ENCODE measurements at places on chromosomes 12 and 14.

- no peak for DNase-seq
Observed at GRCh38 chr12:19199332-19199731, 69.8 kb downstream of the PLEKHA5 start.

DNA sequence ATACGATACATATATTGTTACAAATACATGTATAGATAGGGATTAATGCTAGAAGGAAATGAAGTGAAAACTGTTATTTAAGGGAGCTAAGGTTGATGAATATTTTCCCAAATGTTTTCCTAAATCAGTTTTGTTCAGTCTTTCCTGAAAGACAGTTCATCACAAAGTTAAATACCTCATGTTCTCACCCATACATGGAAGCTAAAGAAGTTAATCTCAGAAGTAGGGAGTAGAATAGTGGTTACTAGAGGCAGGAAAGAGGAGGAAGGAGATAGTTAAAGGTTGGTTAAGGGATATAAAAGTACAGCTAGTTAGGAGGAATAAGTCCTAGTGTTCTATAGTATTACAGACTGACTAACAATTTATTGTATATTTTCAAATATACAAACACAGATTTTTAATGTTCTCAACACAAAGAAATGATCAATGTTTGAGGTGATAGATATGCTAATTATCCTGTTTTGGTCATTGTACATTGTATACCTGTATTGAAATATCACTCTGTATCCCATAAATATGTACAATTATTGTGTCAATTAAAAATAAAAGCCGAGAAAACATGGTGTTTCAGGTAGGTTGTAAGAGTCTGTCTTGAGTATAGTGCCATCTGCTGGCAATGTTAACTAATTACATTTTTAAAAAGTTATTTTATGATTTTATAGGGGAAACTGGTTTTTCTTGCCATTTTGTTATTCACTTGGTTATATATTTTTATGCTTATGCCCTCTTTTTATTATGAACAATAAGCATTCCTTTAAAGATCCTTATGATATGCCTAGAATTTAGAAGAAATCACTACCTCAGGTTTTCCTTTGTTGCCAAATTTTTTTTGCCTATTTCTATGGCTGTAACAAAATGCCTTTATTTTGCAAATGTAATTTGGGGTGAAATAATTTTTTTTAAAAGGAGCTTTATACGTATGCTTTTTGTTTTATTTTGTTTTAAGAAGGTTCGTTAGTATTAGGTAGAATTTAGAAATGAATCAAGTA is 26.9 kb downstream of the ZDHHC17 start:
- peak; percentile 7 for DNase-seq

DNA sequence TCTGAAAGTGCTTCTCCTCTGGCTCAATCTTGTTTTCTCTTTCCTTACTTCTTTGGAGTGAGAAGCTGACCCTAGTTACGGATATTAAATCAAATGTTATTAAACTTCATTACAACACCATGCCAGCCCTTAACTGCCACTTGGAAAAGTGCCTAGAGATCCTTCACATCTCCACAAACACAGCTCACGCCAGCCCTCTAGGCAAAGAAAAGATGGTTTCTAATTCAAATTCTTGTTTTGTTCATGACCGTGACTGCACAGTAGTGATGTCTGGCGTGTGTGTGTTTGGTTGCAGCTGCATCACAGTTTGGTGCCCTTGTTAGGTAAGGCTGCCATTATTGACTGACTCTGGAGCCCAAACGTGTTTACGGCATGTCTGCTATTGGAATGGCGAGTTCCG is 113.0 kb downstream of the BEGAIN start:
- DNase-seq: no peak

DNA sequence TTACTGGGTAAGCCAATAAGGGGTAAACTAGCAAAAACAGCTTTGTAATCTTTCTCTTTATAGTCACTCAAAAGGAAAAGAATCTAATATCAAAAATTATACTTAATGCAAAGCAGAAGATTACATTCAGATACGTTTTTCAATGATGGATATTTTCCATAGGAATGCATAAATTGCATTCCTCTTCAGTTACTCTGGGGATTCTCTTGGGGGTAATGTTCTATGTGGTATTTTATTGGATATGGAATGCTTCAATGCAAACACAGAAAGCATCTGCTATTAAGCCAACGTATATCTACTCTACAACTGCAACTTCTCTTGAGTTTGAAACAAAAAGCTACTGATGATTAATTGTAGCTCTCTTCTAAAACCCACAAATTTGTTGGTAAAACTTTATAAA is 106.0 kb downstream of the SLC41A2 start:
- DNase-seq: no peak

Data from HuH-7.5 (cell line).